Activated CD8-positive, alpha-beta T cell treated with anti-CD3 and anti-CD28 coated beads for 36 hours (primary cell): ENCODE measurements at places on chromosomes 4 and X. TPM values are rescaled to one million over a fixed set of nuclear protein-coding genes. Genes with fewer than 3 reads are reported as not detected.
A peak's percentile ranks its signal among the peaks of the same experiment; 100 is the strongest.

OGT gene
- 358 TPM for total RNA-seq

SMARCA1 gene
- 0.25 TPM for total RNA-seq

LNX1 gene
- total RNA-seq, result not detected

DNA sequence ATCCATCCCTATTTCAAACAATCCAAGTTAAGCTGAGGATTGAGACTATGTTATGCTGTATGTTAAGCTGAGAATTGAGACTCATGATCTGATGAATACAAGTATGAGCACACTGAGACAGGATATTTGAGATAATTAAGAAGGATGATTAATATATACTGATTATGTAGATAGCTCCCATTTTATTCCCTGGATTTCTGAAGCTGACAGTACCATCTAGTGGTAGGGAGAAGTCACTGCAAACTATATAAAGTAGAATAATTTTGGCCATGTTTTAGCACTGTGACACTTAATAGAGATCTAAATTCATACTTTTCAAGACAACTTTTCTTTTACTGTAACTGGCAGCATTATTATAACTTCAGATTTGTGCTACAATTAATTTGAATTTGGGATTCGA lies 63.8 kb upstream of the HPRT1 start:
- peaks cover 7% of the 10 kb centered on the region for H3K4me1 ChIP-seq
- no peaks in the 10 kb centered on the region for H3K27me3 ChIP-seq
- H3K27ac ChIP-seq, result no peak overlapping the region
- H3K36me3 ChIP-seq, result peaks cover 16% of the 10 kb centered on the region

DNA sequence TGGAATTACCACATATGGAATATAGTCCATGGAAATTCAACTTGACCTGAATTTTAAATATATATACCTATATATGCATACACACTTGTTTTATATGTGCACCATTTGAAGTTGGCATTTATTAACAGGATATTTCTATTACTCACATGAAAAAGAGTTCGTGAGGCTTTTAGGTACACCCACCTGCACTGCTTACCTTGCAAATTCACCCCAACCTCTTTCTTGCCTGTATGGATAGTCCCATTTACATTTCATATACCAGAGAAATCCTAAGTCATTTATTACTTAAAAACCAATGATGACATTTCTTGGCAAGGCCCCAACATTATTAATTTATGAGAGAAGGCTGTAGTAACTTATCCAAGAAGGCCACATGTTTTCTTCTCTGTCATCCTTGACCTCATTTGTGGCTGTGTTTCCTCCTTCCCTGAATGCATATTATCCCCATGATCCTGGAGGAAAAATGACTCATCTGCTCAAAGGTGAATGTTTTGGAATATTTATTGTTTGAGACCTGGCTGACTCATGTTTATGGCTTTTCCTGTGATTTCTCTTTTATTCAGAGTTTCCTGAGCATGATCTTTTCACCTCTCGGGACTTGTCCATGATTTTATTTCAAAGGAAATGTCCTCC lies 62.2 kb upstream of the FAM241A start:
- peaks cover 7% of the 10 kb centered on the region for H3K27me3 ChIP-seq
- peaks cover 2% of the 10 kb centered on the region for H3K4me1 ChIP-seq
- DNase-seq, result no peak
- no peaks in the 10 kb centered on the region for H3K36me3 ChIP-seq

- H3K4me3 ChIP-seq, result no peak overlapping the region
- H3K27me3 ChIP-seq, result no peaks in the 10 kb centered on the region
- DNase-seq, result no peak
- H3K4me1 ChIP-seq, result no peaks in the 10 kb centered on the region
These were observed 10.1 kb upstream of the DKK2 start for GRCh38 chr4:107046261-107046660.

DNA sequence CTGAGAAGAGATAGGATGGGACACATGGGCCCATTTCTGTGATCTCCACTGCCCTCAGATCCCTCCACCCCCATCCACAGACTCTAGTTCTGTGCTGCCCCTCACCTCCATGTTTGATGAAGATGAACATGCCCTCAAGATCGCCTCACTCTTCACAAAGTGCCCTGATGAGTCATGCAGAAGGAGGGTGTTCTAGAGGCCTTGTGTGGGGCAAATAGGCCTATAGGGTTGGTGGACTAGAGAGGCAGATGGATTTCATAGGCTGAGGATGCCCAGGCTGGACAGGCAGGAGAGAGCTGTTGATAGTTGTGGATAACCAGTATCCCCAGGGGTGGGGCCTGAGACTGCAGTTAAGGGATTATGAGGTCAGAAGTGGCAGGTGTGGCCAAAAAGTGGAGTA lies at the start of gene CXorf65:
Gene CXorf65 (minus strand): TSS at position 314 of the 400 bp plus-strand sequence. CDS start 184 bp downstream, at position 130.
- DNase-seq, result peak; percentile 54
- H3K36me3 ChIP-seq, result peaks cover 71% of the 10 kb centered on the region
- peak within 1 kb of the TSS; percentile 88 for H3K4me3 ChIP-seq
- H3K27me3 ChIP-seq, result no peaks in the 10 kb centered on the region
- H3K4me1 ChIP-seq, result peaks cover 52% of the 10 kb centered on the region
- peak within 1 kb of the TSS; percentile 99 for H3K27ac ChIP-seq

- no peak overlapping the region for H3K27ac ChIP-seq
- H3K36me3 ChIP-seq, result no peaks in the 10 kb centered on the region
- DNase-seq, result no peak
- H3K4me3 ChIP-seq, result no peak overlapping the region
- H3K4me1 ChIP-seq, result no peaks in the 10 kb centered on the region
- peaks cover 4% of the 10 kb centered on the region for H3K27me3 ChIP-seq
These were observed 235.1 kb downstream of the USP46 start for GRCh38 chr4:52423967-52424366.

- H3K4me1 ChIP-seq, result peaks cover 3% of the 10 kb centered on the region
- H3K27me3 ChIP-seq, result no peaks in the 10 kb centered on the region
- H3K36me3 ChIP-seq, result no peaks in the 10 kb centered on the region
- no peak overlapping the region for H3K4me3 ChIP-seq
These were observed 81.6 kb upstream of the ADGRA3 start for GRCh38 chr4:22597471-22597870.

DNA sequence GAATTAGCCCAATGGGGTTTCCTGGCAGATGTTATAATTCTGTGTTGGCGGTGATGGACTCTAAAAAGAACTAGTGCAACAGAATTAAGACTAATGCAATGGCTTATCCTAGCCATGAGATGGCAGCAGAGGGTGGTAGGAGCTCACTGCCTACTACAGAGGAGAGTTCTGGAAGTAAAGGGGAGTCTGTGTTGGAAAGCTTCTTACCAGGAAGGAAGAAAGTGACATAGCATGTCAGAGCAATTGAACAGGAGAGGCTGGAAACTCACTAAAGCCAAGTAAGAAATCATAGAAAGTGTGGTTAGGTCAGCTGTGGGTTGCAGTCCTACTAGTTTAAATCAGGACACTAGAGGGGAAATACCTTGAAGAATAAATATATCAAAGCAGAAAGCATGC lies 6.3 kb upstream of the TRPC5OS start:
- H3K27ac ChIP-seq, result no peak overlapping the region
- no peak overlapping the region for H3K4me3 ChIP-seq
- H3K36me3 ChIP-seq, result no peaks in the 10 kb centered on the region
- peak; percentile 3 for DNase-seq
- peaks cover 5% of the 10 kb centered on the region for H3K27me3 ChIP-seq
- peaks cover 2% of the 10 kb centered on the region for H3K4me1 ChIP-seq

- no peak for DNase-seq
- H3K4me1 ChIP-seq, result no peaks in the 10 kb centered on the region
- no peak overlapping the region for H3K4me3 ChIP-seq
- no peaks in the 10 kb centered on the region for H3K36me3 ChIP-seq
- peaks cover 1% of the 10 kb centered on the region for H3K27me3 ChIP-seq
These were observed 354.9 kb downstream of the GPAT3 start for GRCh38 chr4:83890816-83891215.

- DNase-seq, result no peak
- H3K27ac ChIP-seq, result no peak overlapping the region
- H3K4me1 ChIP-seq, result peaks cover 2% of the 10 kb centered on the region
- H3K4me3 ChIP-seq, result no peak overlapping the region
- peaks cover 23% of the 10 kb centered on the region for H3K27me3 ChIP-seq
These were observed 93.0 kb downstream of the GEMIN8 start for GRCh38 chrX:13936521-13937225.

DNA sequence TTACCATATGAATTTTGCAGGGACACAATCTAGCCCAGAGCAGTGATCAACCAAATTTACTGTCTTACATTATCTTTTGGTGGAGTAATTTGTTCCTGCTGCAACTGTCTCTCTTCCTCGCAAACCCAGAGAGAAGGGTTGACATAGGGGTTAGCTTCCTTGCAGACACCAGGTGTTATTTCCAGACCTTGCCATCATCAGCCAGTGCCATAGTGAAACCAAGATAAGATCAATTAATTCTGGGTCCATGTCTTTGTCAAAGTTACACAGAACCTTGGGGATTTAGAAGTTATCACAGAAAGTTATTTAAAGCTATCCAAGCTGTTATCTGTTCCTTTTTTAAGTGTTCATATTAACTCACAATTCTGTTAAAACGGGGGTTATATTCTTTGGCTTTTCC lies 23.6 kb upstream of the GPRIN3 start:
- H3K27me3 ChIP-seq, result no peaks in the 10 kb centered on the region
- no peak overlapping the region for H3K27ac ChIP-seq
- H3K4me3 ChIP-seq, result no peak overlapping the region
